SJCRH30 (cell line): ENCODE measurements at places on chromosomes 3 and 15. TPM values are rescaled to one million over a fixed set of nuclear protein-coding genes. Genes with fewer than 3 reads are reported as not detected.

Gene ZNF860
- 0.06 TPM in 1 of 2 replicates, not detected in the other for total RNA-seq

Gene NAALADL2
- total RNA-seq, result 1.2 and 3.1 TPM in 2 replicates

Gene ZNF620
- 4.6 and 6.1 TPM in 2 replicates for total RNA-seq

- no peak for DNase-seq
Observed at GRCh38 chr3:128618398-128618726, 32.3 kb downstream of the RPN1 start.

DNA sequence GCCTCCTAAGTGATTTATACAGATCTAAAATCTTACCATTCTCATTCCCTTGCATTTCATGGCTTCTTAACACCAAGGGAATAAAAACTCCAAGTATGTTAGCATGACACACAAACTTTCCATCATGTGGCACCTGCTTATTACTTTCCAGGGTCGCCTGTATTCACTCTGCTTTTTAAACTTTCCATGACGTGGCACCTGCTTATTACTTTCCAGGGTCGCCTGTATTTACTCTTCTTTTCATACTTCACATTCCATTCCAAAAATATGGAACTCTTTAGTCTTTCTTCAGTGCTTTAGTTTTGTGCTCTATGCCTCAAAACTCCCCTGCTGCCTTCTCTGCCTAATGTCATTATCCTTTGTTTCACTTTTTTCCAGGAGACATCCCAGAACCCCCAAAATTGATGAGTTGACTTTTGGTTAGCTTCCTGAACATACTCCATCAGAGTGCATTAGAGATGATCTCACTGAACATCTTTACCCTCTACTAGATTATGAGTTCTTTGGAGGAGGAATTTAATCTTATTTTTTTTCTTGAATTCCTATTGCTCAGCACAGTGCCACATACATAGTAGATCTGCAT, 47.0 kb downstream of the CALML4 start:
- DNase-seq, result no peak

- DNase-seq, result peak; percentile 73
Observed at GRCh38 chr3:172082269-172082668, 42.9 kb downstream of the FNDC3B start.

GRCh38 chr3:172065527-172065926, 26.1 kb downstream of the FNDC3B start:
- no peak for DNase-seq

GRCh38 chr3:124860599-124860998, 26.6 kb downstream of the ITGB5 start:
- peak; percentile 61 for DNase-seq

- no peak for DNase-seq
Observed at GRCh38 chr3:146241523-146242240, 9.2 kb downstream of the PLSCR4 start.

- DNase-seq, result peak; percentile 81
Observed at GRCh38 chr15:79349525-79349924, 38.6 kb downstream of the TMED3 start.

DNA sequence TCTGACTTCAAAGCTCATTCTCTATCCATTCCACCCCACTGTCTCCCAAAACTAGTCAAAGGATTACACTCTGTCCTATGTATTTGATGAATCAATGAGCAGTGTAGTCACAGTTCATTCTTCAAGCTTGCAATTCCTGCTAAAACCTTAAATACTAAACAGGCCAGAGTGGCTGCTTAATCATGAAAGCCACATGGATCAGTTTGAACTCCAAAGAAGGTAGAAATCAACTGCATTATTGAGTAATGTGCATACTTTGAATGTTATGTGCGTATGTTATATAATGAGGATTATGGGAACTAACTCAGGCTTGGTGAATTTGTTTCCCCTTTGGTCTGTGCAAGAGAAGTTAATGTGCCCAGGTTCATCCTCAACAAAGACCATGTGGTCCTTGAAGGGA, 45.4 kb downstream of the PRICKLE2 start:
- no peak for DNase-seq
